H1 (cell line): ENCODE measurements at places on chromosomes 5 and 9.

DNA sequence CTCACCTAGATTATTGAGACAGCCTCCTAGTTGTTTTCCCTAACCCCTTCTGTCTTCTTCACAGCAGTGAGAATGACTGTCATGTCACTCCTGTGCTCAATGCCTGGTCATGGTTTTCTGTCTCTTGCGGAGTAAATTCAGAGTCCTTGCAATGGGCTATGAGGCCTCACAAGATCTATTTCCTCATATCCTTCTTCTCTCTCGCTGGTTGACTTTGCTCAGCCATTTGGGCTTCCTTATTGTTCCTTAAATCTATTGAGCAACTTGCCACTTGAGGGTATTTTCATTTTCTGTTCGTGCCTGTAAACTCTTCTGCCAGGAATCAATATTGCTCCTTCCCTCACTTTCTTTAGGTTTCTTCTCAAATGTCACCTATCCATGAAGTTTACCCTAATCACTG is 9.0 kb downstream of the PPP3R2 start:
- no peak for DNase-seq

GRCh38 chr9:101427957-101428655 is 7.5 kb downstream of the ALDOB start:
- DNase-seq, result no peak

- no peak for DNase-seq
Observed at GRCh38 chr5:124401476-124402143, 344.8 kb downstream of the ZNF608 start.

DNA sequence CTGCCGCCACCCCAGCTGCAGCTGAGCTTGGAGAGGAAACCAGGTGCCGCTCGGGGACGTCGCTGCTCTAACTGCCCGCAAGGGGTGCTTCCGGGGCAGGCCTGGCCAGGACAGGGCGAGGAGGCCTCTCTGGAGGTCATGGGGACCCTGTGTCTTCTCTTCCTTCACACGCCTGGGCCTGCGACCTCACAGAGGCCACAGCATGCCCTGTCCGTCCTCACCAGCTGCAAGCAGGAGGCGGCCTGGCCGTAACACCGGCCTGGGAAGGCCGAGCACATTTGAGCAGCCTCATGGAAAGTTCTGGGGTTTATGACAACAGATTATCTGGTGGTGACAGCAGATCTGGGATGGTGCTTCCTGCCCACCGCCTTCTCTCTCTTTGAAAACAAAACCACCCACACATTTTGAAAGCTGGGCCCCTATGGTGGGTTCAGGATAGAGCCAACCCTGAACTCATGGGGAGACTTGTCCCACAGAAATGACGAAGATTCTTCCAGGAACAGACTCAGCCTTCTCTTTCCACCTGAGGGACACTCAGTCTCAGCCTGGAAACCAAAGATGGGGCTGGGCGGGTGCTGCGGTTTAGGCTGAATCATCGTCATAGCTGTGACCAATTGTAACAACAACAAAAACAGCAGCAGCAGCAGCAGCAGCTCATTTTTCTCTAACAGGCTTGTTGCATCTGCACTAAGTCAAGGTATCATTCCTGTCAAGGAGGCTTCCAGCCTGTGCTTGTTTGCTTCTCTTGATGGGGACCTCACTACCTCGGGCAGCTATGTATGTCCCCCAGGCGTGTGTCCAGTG is 99.6 kb upstream of the RAPGEF1 start:
- no peak for DNase-seq

GRCh38 chr9:114289571-114290481 is 33.1 kb upstream of the ORM1 start:
- DNase-seq, result no peak
